HCT116 (cell line): ENCODE measurements at places on chromosomes 5 and 9. TPM values are rescaled to one million over a fixed set of nuclear protein-coding genes. Genes with fewer than 3 reads are reported as not detected.

- H3K4me3 ChIP-seq = no peak overlapping the region
- no peak overlapping the region for H3K27ac ChIP-seq
- H3K4me1 ChIP-seq = no peaks in the 10 kb centered on the region
- no peaks in the 10 kb centered on the region for H3K36me3 ChIP-seq
- no peak for DNase-seq
Measured at GRCh38 chr9:109585796-109586195, 87.7 kb upstream of the PTPN3 start.

DNA sequence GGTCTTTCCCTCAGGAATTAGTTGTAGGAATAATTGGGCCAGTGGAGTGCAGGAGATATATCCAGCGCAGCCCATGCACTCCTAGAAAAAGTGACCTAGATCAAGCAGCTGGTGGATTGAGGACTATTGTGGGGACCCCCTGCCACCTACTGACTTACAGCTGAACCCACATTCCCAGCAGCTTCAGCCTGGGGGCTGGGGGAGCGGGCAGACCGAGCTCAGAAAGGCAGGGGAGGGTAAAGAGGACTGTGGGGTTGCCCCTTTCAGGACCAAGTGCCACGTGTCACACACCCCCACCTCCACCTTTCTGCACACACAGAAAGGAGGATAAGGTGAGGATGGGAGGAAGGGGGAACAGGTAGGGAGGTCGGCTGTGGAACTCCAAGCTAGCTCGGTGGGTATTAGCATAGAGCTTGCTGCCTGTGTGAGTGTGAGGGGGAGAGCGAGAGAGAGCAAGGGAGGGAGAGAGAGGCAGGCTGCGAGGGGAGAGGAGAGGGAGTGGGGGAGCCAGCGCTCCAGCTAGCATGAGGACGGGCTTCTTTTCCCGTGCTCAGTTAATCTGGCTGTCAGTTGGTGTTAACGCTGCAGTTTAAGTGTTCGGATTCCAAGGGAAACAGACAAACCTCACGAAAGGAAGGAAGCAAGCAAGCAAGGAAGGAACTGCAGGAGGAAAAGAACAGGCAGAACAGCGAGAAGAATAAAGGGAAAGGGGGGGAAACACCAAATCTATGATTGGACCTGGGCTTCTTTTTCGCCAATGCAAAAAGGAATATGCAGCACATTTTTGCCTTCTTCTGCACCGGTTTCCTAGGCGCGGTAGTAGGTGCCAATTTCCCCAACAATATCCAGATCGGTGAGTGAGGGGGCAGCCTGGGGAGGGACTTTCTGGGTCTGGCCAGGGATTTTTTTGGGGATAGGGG is at the start of gene GRIA1:
Gene GRIA1, plus strand, starts transcription at position 553 of the 920 bp plus-strand sequence.
- peaks cover 81% of the 10 kb centered on the region for H3K27me3 ChIP-seq
- no peaks in the 10 kb centered on the region for H3K36me3 ChIP-seq
- no peak for DNase-seq
- H3K4me3 ChIP-seq = no peak within 1 kb of the TSS
- no peak within 1 kb of the TSS for H3K27ac ChIP-seq

- no peaks in the 10 kb centered on the region for H3K36me3 ChIP-seq
- H3K4me3 ChIP-seq = peak overlapping the region; percentile 42
- peak; percentile 55 for DNase-seq
- H3K4me1 ChIP-seq = peaks cover 29% of the 10 kb centered on the region
- no peaks in the 10 kb centered on the region for H3K27me3 ChIP-seq
Measured at GRCh38 chr9:130927995-130928900, 10.8 kb downstream of the FIBCD1 start.

DNA sequence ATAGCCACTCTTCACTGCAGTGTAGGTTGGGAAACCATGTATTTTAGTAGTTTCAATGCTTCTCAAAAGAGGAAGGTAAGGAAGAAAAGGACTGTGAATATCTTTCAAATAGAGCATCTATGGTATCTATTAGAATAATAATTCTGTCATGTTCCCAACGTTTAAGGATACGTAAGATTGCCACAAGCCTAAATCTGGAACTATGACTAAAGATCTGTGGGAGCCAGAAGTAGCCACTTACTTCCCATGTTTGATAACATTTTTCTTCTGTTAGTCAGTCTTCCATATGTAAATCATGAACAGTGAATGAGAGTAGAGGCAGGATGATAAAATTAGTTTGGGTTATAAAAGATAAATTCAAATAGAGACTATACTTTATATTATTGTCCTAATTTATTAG is 16.3 kb upstream of the MROH2B start:
- no peaks in the 10 kb centered on the region for H3K27me3 ChIP-seq
- H3K27ac ChIP-seq = no peak overlapping the region
- DNase-seq = no peak
- no peaks in the 10 kb centered on the region for H3K4me1 ChIP-seq
- no peaks in the 10 kb centered on the region for H3K36me3 ChIP-seq

- no peak overlapping the region for H3K4me3 ChIP-seq
- H3K4me1 ChIP-seq = no peaks in the 10 kb centered on the region
- no peaks in the 10 kb centered on the region; the same call in 1 of the 2 replicates for H3K36me3 ChIP-seq
Measured at GRCh38 chr9:93306081-93306480, 122.1 kb downstream of the WNK2 start.

GRCh38 chr9:129511285-129511900 is 109.5 kb downstream of the C9orf50 start:
- DNase-seq = no peak
- H3K27ac ChIP-seq = no peak overlapping the region
- peaks cover 29% of the 10 kb centered on the region for H3K4me1 ChIP-seq
- no peaks in the 10 kb centered on the region for H3K27me3 ChIP-seq

GRCh38 chr9:118561051-118561450 is 808.2 kb downstream of the BRINP1 start:
- no peak overlapping the region for H3K27ac ChIP-seq
- no peaks in the 10 kb centered on the region for H3K27me3 ChIP-seq
- DNase-seq = no peak
- H3K36me3 ChIP-seq = no peaks in the 10 kb centered on the region

GRCh38 chr9:76092572-76092971 is 202.1 kb downstream of the PCSK5 start:
- DNase-seq = no peak
- no peaks in the 10 kb centered on the region for H3K27me3 ChIP-seq
- no peak overlapping the region for H3K27ac ChIP-seq

- H3K27ac ChIP-seq = no peak overlapping the region
- H3K4me3 ChIP-seq = no peak overlapping the region
- H3K4me1 ChIP-seq = no peaks in the 10 kb centered on the region
- no peak for DNase-seq
Measured at GRCh38 chr9:18216376-18216775, 257.6 kb upstream of the ADAMTSL1 start.

DNA sequence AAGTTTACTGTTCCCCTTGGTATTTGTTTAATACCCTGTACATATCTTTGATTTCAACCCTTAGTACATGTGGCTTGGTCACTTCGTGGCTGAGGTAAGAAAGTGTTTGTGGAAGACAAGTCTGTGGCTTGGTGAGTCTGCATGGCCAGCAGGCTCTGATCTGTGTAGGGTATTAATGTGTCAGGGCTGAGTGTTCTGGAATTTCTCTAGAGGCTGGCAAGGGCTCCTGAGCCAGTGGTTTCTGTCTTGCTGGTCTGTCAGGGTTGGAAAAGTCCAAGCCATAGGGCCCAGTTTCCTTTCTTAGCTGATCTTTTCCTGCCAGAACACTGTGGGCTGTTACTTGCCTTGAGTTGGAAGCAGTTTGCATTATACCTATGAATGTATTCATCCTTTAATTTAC is 48.0 kb upstream of the FBXL7 start:
- DNase-seq = no peak
- no peak overlapping the region for H3K27ac ChIP-seq
- no peaks in the 10 kb centered on the region for H3K4me1 ChIP-seq

DNA sequence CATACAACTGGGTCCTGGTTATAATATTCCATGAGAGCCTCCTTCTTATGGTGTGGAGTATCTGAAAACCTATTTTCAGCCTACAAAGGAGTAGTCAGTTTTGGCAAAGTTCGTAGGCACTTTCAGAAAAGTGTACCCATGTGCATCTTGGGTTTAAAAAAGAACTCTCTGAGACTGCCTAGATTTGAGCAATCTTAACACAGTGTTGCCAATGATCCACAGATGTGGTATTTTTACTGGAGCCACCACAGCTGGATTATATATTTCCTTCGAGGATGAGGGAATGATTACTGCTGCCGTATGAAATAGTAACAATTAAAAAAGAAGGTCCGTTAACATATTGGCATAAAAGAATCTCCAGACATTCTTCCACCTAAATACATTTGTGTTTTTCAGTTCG is 1.1 kb downstream of the PALM2AKAP2 start:
- H3K27ac ChIP-seq = no peak overlapping the region
- DNase-seq = no peak
- no peak overlapping the region for H3K4me3 ChIP-seq
- H3K36me3 ChIP-seq = no peaks in the 10 kb centered on the region

DNA sequence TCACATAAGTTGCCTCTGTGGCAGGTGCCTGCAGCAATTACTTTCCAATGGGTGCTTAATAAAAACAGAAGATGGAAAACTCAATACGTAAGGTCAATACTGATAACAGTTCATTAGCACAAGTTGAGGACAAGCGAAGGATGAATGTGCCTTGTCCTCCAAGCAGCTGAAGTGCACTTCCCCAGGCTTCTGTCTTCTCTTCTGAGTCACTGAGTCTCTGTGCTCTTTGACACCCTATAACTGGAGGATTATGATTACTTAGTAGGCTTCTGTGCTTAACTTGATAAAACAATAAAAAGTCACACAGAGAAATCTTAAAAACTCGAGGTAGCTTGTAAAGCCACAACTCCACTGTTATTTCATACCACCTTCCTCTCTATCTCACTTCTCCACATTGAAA is 216.6 kb upstream of the ADCY2 start:
- H3K27me3 ChIP-seq = no peaks in the 10 kb centered on the region
- no peaks in the 10 kb centered on the region for H3K36me3 ChIP-seq
- H3K4me3 ChIP-seq = no peak overlapping the region
- no peak for DNase-seq

GRCh38 chr5:151213803-151214613 is 9.9 kb downstream of the CCDC69 start:
- H3K4me1 ChIP-seq = peaks cover 21% of the 10 kb centered on the region
- H3K4me3 ChIP-seq = peak overlapping the region; percentile 4; the same call in 1 of the 2 replicates
- H3K27me3 ChIP-seq = no peaks in the 10 kb centered on the region
- no peak for DNase-seq
- no peaks in the 10 kb centered on the region for H3K36me3 ChIP-seq

- no peaks in the 10 kb centered on the region for H3K36me3 ChIP-seq
- H3K4me1 ChIP-seq = peaks cover 4% of the 10 kb centered on the region; the same call in 1 of the 2 replicates
- H3K4me3 ChIP-seq = peak overlapping the region; percentile 73
Measured at GRCh38 chr5:37248421-37248969, 681 bp downstream of the CPLANE1 start.

DNA sequence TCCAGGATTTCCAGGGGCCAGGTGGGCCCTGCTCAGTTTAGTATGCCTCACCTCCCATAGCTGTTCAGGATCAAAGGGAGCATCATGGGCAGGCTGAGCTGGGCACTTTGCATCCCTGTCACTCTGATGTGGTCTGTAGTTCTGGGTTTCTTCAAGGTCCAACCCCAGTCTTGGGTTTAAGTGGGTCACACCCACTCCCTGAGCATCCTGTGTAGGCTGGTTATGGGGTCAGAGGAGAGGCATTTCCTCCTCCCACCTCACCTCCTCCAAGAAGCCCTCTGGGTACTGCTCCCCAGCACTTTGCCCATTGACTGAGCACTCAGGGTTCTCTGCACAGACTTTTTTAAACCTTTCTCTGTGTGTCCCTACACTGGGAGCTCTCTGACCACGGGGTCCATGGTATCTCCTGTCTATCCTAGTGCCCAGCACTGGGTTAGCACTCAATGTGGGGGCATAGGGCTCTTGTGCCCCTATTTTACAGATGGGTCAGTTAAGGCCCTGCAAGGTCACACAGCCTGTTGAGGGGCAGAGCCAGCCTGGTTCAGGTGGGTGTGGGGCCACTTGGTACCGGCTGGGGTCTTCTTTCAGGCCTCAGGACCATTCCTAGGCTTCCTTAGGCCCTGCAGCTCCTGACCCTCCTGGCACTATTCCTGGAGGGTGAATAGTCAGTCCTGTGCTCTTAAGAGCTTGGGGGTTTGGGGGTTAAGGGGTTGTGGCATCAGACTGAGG is 19.0 kb downstream of the CXXC5 start:
- no peak overlapping the region for H3K4me3 ChIP-seq
- peak overlapping the region; percentile 79 for H3K27ac ChIP-seq
- peaks cover 4% of the 10 kb centered on the region; the same call in 1 of the 2 replicates for H3K36me3 ChIP-seq
- peaks cover 65% of the 10 kb centered on the region for H3K4me1 ChIP-seq
- no peak for DNase-seq

- DNase-seq = peak; percentile 24
- H3K36me3 ChIP-seq = no peaks in the 10 kb centered on the region
- H3K27me3 ChIP-seq = no peaks in the 10 kb centered on the region
- peak overlapping the region; percentile 59 for H3K27ac ChIP-seq
Measured at GRCh38 chr9:121607434-121608167, 43.8 kb upstream of the DAB2IP start.

GRCh38 chr9:16598316-16598715 is 272.2 kb downstream of the BNC2 start:
- no peak overlapping the region for H3K4me3 ChIP-seq
- no peaks in the 10 kb centered on the region for H3K4me1 ChIP-seq
- peaks cover 20% of the 10 kb centered on the region for H3K27me3 ChIP-seq
- DNase-seq = no peak
- H3K36me3 ChIP-seq = no peaks in the 10 kb centered on the region

- peak overlapping the region; percentile 75 for H3K4me3 ChIP-seq
- H3K36me3 ChIP-seq = no peaks in the 10 kb centered on the region
- H3K4me1 ChIP-seq = peaks cover 23% of the 10 kb centered on the region
- no peak overlapping the region for H3K27ac ChIP-seq
- DNase-seq = no peak
Measured at GRCh38 chr5:145833631-145834200, 1.4 kb downstream of the PRELID2 start.

ZNG1A gene
- 48.5 TPM for total RNA-seq

CCDC187 gene
- 4.6 TPM for total RNA-seq

SLIT3 gene
- total RNA-seq = 0.10 TPM

UGT3A2 gene
- not detected for total RNA-seq

SPINK13 gene
- total RNA-seq = not detected

CARD6 gene
- total RNA-seq = not detected
